ENCODE measurements at places on chromosomes 7 and 10. TPM values are rescaled to one million over a fixed set of nuclear protein-coding genes. Genes with fewer than 3 reads are reported as not detected.

- no peak for DNase-seq
Measured at GRCh38 chr10:21464134-21464533, 61.3 kb downstream of the SKIDA1 start.

- DNase-seq: no peak
Measured at GRCh38 chr10:115706026-115706425, 567.0 kb downstream of the GFRA1 start.

GRCh38 chr7:28571405-28571804, 159.1 kb downstream of the CREB5 start:
- no peak for DNase-seq

DNA sequence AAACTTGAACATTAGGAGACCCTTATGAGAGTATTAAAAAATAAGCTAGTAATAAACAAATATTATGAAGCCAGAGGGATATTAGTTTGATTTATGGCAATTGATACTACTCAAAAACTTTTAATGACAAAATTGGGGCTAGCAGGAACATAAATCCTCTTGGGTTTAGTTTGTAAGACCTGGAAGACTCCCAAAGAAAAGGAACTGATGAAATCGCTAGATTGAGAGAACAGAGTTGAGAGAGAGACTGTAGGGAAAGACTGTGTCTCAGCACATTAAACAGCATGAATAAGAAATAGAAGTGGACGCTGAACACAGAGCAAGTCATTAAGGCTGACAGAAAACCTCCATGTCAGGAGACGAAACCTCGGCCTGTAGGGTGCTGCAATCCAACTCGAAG, 56.4 kb downstream of the ICA1 start:
- no peak for DNase-seq

- DNase-seq: no peak
Measured at GRCh38 chr7:105538339-105538738, 6.3 kb downstream of the RINT1 start.

GRCh38 chr10:80268266-80268665, 21.2 kb downstream of the MAT1A start:
- DNase-seq: no peak

DNA sequence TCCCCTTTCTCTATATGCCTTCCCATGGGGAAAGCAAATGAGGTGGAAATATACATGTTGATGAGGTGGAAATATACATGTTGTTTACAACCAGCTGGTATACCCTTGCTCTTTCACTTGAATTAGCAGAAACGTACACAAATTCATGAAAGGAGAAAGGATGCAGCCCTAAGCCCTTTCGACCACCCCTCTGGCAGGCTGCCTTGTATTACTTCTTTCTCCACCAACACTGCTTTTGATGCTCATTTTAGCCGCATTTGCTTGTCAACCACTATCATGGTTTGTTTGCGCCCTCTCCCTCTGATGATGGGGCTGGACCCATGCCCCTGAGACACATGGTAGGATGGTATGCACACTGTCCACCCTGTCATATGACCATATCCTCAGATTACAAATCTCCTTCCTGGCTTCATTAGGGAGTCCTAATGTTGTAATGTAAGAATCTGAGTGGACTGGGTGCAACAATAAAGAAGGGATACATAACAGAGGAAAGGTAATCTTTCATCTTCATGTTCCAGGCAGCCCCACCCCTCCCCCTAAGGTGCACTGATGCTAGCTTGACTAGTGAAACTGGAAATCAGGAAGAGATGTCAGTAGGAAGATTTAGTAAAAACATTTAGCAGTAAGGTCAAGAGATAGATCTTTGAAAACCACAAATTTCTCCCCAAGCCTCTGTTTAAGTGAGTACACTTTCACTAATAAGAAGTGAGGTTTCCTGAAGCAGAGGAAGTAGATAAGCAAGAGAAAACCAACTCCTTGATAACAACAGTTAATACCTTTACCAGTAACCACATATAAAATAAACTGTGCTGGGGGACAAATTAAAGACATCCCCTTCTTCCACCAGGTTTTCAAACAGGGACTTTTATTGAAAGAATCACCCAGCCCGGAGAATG, 536.8 kb upstream of the NRP1 start:
- no peak for DNase-seq

DNA sequence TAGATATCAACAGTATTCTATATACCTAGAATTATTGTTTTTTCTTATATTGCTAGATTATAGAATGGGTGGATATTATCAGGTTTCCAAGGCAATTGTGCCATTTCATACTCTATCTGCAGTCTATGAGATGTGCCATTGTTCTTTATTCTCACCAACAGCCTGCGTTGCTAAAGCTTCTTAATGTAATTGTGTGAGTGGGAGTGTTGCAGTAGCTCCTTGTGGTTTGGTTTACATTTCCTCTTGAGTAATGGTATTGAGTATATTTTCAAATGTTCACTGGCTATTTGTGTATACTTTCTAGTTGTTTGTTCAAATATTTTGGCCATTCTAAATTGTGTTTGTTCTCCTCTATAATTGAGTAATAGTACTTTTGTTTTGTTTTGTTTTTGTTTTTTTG, 199.2 kb downstream of the TFEC start:
- DNase-seq: no peak

Gene GIMAP5
- 6.1 TPM for polyA plus RNA-seq

Gene HIPK2
- polyA plus RNA-seq: 78.9 TPM

Gene AASS
- 38.0 TPM for polyA plus RNA-seq

All from renal pelvis (tissue), 12 donors.